Activated CD4-positive, alpha-beta T cell treated with anti-CD3 and anti-CD28 coated beads, Interleukin-2, amount 50 U/mL, for 48 hours (primary cell): ENCODE measurements at places on chromosomes 2 and 18.

GRCh38 chr2:190847504-190848081 lies 33.0 kb upstream of the GLS start:
- DNase-seq, result no peak

- no peak for DNase-seq
Measured at GRCh38 chr2:220446106-220446712, 818.8 kb downstream of the SLC4A3 start.

GRCh38 chr2:192749611-192750200 lies 555.0 kb upstream of the TMEFF2 start:
- DNase-seq, result no peak

DNA sequence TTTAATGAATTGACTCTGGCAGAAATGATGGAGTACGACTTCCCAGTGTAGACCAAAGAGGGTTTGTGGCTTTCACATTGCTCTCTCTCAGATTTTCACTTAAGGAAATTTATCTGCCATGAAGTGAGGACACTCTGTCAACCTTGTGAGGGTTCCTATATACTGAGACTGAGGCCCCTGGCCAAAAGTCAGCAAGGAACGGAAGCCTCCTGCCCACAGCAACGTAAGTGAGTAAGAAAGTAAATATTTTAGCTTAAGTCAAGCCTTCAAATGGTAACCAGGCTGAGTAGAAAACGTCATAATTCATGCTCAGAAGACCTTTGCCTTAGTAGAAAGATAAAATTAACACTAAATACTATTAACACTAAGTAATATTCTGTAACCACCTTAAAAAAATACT lies 1080.5 kb upstream of the ACVR2A start:
- no peak for DNase-seq
